Activated CD8-positive, alpha-beta memory T cell treated with anti-CD3 and anti-CD28 coated beads for 48 hours (primary cell): ENCODE measurements at places on chromosomes 7 and 10.

DNA sequence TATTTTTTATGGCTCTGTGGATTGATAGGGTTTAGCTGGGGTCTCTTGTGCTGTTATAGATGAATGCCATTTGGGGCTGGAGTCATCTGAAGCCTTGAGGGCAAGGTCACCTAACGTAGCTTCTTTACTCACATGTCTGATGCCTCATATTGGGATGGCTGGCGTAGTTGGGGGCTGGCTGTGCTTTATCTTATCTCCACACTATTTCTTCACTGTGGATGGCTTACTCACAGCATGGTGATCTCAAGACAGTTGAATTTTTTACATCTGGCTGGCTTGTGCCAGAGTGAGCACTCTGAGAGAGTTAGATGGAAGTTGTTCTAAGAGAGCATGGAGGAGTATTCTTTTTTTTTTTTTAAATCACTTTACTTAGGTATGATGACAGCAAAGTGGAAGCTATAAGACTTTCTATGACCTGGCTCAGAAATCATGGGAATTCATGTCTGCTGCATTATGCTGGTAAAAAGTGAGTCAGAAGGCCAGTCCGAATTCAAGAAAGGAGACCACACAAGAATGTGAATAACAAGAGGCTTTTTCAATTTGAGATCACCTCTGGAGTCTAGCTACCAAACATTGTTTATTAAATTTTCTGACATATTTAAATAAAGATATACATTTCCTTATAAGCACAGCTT lies 252.4 kb upstream of the TPK1 start:
- no peak for DNase-seq

GRCh38 chr10:31343009-31343408 lies 24.0 kb downstream of the ZEB1 start:
- no peak for DNase-seq

DNA sequence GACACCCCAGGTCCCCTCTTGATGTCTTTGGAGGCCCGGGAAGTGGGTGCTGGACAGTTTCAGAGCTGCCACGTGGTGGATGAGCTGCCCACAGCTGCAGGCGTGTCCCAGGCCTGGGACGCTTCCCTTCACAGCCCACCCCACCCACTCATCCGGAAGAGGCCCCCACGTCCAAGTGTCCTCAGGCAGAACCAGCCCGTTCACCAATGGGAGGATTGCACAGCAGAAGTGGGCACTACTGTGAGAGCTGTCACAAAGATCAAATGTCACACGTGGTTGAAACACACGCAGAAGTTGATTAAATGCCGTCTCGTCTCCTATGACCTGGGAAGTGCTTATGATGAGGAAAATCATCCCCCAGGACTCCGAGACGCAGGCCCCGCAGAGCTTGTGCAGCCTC lies 52.9 kb downstream of the STK32C start:
- no peak for DNase-seq

GRCh38 chr10:89122433-89123051 lies 84.6 kb downstream of the CH25H start:
- DNase-seq: no peak

DNA sequence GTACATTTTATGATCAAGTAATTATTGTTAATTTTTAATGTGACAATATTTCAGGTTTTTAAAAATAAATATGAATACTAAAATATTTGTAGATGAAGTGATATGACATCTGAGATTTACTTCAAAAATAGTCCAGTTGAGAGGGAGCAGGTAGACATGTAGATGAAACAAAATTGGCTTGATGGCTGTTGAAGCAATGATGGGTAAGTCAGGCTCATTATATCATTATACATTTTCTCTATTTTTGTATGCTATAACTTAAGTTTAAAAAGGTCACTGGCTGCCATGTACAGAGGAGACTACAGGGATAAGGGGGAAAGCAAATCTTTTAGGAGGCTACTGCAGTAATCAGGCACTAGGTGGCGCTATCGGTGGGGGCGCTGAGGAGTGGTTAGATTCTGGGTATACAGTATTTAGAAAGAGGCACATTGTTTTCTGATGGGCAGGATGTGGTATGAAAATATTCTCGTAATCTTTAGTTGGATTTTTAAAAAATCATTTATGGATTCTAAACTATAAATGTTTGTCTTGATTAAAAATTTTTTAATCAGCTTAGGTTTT lies 189.8 kb upstream of the IMMP2L start:
- no peak for DNase-seq

GRCh38 chr10:92080244-92080643 lies 156.7 kb downstream of the BTAF1 start:
- DNase-seq: no peak

GRCh38 chr10:34641913-34642558 lies 173.1 kb downstream of the PARD3 start:
- no peak for DNase-seq

DNA sequence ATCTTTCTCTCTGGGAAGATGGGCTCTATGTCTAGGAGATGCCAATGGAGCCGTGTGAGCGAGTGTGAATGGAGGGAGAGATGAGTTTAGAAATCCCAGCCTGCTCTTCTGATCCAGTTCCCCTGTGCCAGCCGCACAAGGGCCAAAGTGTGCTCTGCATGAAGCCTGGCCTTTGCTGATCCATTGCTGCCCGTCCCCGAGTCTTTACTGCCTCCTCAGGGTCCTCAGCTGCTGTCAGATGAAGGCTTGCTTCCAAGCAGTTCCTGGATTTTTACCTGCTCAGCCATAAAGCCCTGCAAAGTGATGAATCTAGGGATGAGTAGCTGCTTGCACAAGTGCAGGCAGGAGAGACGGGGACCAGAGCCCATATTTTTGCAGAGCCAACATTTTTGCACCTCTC lies 115.9 kb downstream of the ZMIZ1 start:
- DNase-seq: no peak

DNA sequence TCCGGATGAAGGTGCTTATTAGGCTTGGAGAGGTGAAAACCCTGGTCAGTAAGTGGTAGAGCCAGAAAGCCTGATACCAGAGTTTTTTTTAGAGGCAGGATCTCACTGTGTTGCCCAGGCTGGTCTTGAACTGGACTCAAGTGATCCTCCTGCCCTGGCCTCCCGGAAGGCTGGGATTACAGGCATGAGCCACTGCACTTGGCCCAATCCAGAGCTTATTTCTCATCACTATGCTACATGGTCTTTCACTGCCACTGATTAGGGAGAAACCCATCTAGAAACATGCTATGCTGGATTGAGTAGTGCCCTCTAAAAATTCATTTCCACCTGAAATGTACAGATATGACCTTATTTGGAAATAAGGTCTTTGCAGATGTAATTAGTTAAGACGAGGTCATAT lies 28.4 kb upstream of the GJD4 start:
- DNase-seq: no peak

DNA sequence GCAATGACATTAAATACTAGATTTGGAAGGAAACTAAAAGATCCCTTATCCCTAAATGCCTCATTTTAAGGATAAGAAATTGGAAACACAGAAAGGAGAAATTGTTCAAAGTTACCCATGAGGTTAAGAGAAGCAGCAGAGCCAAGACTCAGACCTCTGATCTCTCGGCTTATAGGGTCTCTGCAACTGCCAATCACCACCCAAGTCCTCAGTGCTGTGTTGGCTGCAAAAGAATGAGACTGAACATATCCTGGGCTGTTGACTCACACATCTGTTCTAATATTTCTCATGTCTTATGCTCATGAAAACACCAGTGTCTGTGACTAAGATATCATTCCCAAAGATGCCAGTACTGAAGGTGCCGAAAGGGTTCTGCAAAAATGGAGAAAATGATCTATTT lies 153.3 kb downstream of the XPNPEP1 start:
- no peak for DNase-seq

DNA sequence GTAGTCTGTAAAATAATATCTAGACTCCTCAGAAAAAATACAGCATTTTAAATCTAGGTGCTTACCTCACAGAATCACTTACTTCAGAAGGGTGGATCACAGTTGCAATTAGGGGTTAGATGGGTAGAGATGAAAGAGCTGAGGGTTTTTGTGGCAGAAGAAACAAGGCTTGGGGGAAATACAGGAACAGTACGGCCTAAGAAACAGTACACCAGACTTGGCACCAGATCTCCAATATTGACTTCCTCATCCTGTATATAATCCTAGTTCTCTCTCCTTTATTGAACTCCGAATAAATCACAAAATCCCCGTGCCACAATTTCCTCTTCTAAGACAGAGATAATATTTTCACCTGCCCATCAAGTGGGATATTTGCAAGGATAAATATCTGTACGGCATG lies 14.3 kb downstream of the CEP41 start:
- DNase-seq: no peak

DNA sequence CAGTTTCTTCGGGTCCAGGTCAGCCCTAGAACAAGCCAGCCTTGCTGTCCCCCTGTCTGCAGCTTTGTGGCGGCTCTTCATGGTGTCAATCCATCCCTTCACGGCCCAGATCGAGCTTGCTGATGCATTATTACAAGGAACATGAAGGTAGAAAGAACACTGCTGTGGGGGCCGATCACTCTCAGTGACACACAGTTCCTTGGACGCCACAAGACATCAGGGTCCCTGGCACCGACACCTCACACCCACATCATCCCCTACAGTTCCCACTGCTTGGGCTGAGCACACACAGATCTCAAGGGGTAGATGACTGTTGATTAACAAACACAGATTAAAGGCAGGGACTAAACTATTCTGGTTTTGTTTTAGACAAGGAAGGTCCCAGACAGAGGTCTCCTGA lies 119.4 kb downstream of the KMT2E start:
- DNase-seq: no peak

DNA sequence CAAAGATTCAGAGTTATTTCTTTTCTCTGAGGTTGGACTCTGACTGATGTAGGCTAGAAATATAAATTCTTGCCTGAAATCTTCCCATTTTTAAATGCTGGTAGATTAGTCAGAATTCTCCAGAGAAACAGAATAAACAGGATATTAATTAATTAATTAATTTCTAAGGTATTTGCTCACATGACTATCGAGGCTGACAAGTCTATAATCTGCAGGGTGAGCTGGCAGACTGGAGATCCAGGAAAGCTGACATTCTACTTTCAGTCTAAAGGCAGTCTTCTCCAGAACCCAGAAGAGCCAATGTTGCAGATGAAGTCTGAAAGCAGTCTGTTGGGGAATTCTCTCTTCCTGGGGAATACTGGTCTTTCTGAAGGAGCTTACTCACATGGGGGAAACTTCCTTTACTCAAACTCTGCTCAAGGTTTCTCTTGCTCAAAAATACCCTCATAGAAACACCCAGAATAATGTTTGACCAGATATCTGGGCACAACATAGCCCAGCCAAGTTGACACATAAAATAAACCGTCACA lies 189.7 kb downstream of the KIF20B start:
- DNase-seq: no peak

- no peak for DNase-seq
Observed at GRCh38 chr7:41478187-41478586, 224.7 kb downstream of the INHBA start.

GRCh38 chr7:105196473-105196872 lies 182.5 kb downstream of the KMT2E start:
- no peak for DNase-seq

DNA sequence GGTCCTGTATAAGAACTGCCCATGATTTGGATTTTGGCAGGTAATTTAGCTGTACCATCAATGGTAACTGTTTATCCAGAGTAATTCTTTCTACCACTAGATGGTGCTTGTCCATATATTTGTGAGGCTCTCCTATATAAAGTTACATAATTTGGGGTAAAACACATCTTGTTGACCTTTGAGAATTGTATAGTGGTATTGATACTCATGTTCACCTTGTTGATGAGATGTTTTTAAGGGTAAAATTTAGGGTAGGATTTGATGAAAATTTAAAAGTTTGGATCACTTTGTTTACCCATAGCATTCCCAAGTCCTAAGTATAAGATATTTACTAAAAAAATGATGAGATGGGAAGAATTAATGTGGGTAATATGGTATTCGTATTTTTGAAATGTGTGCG lies 31.6 kb downstream of the ST7 start:
- DNase-seq: no peak

DNA sequence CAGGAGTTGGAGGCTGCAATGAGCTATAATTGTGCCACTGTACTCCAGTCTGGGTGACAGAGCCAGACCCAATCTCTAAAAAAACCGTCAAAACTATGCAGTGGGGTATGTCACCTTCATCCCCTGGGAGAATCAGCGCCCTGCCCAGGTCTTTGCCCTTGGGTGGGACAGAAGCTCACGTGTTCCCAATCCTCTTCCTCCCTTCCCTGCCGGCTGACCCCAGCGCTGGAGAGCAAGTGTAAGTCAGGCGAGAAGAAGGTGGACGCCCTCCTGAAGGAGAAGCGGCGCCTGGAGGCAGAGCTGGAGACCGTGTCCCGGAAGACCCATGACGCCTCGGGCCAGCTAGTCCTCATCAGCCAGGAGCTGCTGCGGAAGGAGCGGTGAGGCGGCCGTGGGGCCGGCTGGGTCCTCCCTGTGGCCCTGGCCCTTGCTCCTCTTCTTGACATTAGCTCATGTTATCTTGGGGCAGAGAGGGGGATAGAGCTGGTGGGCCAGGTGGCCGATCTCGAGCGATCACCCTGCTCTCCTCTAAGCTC lies 64.8 kb upstream of the GTF2IRD1 start:
- DNase-seq: no peak

DNA sequence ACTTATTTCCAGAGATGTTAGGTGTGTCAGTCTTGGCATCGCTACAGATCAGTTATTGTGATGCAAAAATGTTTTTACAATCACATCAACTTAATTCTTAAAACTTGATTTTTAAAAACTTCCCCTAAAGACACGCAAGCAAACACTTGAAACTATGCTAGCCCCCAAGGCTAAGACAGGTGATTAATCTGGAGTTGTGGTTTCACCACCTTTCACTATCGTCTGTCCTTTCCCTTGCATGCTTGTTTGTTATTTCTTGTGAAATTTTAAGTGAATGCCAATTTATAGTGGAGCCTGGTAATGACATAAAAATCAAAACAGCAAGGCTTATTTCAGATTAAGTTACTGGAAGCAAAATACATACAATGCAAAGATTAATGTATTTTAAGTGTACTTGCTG lies 70.4 kb downstream of the SLC35B4 start:
- DNase-seq: no peak

GRCh38 chr10:79180414-79181221 lies 111.9 kb downstream of the ZMIZ1 start:
- no peak for DNase-seq

DNA sequence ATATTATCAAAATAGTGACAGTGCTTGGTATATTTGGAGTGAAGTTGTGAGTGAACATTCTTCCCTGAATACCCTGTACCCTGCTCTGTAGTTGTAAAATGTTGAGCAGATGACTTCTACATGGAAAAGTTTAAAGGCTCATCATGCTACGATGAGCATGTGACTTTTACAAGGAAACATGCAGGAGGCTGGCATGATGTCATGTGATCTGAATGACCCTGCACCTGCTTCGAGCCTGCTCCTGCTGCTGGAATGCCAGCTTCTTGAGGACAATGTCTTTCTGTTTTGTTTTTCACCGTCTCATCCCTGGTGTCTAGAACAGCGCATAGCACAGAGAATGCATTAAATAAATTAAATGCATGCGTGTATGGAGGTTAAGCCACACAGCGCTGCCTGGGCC lies 5.4 kb upstream of the INPP5A start:
- DNase-seq: no peak

GRCh38 chr7:49638166-49638565 lies 135.3 kb upstream of the VWC2 start:
- no peak for DNase-seq

GRCh38 chr7:73341877-73342276 lies 13.9 kb downstream of the FKBP6 start:
- no peak for DNase-seq
